ENCODE measurements at places on chromosomes 7 and 10. TPM values are rescaled to one million over a fixed set of nuclear protein-coding genes. Genes with fewer than 3 reads are reported as not detected.
A peak's percentile ranks its signal among the peaks of the same experiment; 100 is the strongest.

DNA sequence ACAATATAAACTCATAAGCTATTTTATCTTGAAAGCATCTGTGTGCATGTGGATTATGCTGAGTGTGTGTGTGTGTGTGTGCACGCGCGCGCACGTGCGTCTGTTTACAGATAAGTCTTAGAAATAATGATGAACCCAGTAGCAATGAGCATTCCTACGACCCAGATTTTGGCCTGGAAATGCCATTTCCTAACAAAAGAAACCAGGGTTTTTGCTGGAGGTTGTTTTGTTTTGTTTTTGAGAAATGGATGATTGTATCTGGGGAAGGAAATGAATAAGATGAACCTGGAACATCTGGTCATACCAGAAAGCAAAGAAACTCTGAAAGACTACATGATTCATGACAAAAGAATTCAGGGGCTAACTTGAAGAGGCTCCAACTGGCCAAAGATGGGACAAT is 22.1 kb upstream of the LMOD2 start:
- DNase-seq = no peak

- no peak for DNase-seq
Measured at GRCh38 chr7:50795253-50795652, 12.6 kb upstream of the GRB10 start.

DPYSL4 gene
- 2.1 TPM for total RNA-seq

DNA sequence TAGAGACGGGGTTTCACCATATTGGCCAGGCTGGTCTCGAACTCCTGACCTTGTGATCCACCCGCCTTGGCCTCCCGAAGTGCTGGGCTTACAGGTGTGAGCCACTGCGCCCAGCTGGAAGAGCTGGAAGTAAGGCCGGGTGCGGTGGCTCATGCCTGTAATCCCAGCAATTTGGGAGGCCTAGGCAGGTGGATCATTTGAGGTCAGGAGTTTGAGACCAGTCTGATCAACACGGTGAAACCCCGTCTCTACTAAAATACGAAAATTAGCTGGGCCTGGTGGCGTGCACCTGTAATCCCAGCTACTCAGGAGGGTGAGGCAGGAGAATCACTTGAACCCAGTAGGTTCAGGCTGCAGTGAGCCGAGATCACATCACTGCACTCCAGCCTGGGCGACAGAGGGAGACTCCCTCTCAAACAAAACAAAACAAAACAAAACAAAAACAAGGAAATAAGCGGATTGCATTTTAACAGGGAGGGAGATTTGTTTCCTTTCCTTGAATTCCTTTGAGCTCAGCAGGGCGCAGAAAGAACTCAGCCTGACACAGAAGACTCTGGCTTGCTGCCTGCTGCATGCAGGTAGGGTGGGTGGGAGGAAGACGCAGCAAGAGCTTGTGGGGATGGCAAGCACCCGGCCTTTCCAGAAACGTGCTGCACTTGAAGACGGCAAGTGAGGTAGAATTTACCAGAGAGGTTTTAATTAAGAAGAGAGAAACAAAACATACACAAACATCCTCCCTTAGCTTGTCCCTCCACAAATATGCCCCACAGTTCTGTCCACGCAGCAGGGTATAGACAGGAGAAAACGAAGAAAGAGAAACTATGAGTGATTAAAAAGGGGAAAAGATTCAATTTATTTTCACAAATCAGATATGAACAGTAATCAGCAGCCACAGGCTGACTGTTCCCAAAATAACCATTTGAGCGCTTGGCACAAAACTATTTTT is 148.0 kb downstream of the RNF216 start:
- DNase-seq = no peak

GRCh38 chr7:108088729-108089128 is 41.4 kb downstream of the LAMB4 start:
- no peak for DNase-seq

WIPF3 gene
- 21.4 TPM for total RNA-seq

PRRT4 gene
- total RNA-seq = 0.43 TPM

GRCh38 chr10:99564361-99564760 is 31.6 kb downstream of the NKX2-3 start:
- DNase-seq = no peak

MOGAT3 gene
- total RNA-seq = not detected

GRCh38 chr7:1758028-1758858 is 88.2 kb downstream of the ELFN1 start:
- peak; percentile 78 for DNase-seq

DNA sequence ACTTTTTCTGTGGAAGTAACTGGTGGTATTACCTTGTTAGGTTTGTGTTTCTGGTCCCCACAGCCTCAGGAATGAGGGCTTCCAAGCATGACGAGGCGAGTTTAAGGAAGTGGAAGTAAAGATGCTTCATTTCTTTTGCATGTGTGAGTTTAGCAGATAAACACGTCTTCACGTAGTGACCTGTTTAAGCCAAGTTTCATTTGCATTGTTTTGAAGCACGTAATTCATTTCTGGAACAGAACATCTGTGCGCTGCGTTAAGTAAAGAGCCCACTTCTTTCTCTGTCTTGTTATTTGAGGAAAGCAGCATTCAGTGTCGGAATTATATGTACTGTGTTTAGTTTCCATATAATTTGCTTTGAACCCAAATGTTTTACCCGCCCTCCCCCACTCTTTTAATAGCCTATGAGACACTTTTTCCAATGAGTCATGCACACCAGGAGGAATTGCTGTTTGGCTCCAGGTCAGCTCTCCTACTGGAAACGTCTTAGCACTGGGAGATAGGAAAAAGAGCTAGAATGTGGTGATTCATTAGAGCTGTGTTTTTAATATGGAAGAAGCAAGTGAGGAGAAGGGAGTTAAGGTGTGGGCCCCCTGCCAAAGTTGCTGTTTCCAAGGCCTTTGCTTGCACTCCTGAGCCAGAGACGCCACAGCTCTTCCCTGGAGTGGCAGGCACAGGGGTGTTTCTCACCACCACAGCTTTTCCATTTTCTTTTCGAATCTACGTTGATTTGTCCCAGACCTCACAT is 36.7 kb downstream of the BTBD16 start:
- peak; percentile 94 for DNase-seq

- DNase-seq = no peak
Measured at GRCh38 chr10:112756235-112756527, 193.9 kb upstream of the TCF7L2 start.

MAT1A gene
- 0.37 TPM for total RNA-seq

GRCh38 chr7:112802406-112802805 is 12.2 kb upstream of the TMEM168 start:
- no peak for DNase-seq

CTTNBP2 gene
- 7.9 TPM for total RNA-seq

- DNase-seq = no peak
Measured at GRCh38 chr10:64134676-64135075, 613.5 kb downstream of the REEP3 start.

DNA sequence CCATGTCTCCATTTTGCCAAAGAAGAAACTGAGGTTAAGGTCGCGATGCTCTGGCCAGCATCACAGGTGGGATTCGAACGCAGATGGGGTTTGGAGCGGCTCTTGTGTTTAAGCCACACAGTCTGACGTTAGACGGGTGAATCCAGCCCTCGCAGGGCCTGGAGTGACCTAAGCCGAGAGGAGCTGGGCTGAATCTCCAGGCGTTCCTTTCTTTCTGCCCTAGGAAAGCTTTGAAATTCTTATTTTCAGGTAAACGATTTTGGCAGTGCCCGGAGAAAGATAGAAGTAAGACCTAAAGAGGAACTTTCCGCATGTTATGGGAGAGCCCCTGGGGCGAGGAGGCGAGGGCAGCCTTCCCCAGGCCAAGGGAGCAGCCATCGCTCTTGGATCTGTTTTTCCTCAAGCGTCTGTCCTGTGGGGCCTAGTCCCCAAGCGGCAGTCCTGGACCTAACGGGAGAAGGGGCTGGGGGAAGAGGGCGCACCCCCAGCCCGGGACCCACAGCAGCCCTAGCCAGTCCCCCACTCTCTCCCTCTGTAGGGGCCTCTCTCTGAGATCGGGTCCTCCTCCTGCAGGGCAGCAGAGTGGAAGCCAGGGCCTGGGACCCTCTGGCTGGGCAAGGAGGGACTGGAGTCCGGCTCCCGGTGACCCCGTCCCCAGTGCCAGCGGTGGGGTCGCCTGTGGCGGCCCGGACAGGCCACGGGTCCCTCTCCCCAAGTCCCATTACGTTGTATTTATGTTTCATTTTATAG is 8.9 kb upstream of the LBX1 start:
- no peak for DNase-seq

- no peak for DNase-seq
Measured at GRCh38 chr7:14899030-14899429, 3.5 kb downstream of the DGKB start.

UNC5B gene
- total RNA-seq = 7.1 TPM

HPS1 gene
- total RNA-seq = 60.8 TPM

DNA sequence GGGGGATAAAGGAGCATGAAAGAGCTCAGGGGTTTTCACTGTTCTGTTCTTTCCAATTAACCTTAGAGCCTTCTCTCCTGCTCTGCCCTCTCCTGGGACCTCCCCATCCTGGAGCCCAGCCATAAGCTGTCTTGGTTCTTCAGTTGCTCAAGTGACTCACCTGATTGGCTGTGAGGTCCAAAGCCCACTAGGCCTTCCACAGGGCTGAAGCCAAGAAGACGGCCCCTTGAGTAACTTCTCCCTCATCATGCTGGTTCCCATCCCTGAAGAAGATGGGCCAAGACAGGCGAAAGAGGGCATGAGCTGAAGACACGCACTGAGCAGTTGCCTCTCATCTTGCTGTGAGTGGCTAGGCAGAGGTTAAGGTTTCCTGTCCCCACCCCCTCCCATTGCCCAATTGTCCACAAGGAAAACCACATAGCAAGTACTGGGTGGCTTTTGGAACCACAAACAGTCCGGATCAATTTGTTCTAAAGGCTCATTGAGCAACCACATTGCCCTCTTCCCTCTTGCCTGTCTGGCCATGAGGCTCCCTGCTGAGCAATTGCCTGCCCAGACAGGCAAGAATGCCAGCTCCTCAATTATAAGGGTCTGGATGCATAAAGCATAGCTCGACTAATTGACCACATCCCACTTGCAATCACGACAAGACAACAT is 43.9 kb upstream of the GPAM start:
- no peak for DNase-seq

STEAP2 gene
- 47.7 TPM for total RNA-seq

LIPJ gene
- 0.14 TPM for total RNA-seq

All from posterior vena cava (tissue), 2 donors.